Left ventricle myocardium inferior (tissue), 1 donor: ENCODE measurements at places on chromosomes 3 and 15.

DNA sequence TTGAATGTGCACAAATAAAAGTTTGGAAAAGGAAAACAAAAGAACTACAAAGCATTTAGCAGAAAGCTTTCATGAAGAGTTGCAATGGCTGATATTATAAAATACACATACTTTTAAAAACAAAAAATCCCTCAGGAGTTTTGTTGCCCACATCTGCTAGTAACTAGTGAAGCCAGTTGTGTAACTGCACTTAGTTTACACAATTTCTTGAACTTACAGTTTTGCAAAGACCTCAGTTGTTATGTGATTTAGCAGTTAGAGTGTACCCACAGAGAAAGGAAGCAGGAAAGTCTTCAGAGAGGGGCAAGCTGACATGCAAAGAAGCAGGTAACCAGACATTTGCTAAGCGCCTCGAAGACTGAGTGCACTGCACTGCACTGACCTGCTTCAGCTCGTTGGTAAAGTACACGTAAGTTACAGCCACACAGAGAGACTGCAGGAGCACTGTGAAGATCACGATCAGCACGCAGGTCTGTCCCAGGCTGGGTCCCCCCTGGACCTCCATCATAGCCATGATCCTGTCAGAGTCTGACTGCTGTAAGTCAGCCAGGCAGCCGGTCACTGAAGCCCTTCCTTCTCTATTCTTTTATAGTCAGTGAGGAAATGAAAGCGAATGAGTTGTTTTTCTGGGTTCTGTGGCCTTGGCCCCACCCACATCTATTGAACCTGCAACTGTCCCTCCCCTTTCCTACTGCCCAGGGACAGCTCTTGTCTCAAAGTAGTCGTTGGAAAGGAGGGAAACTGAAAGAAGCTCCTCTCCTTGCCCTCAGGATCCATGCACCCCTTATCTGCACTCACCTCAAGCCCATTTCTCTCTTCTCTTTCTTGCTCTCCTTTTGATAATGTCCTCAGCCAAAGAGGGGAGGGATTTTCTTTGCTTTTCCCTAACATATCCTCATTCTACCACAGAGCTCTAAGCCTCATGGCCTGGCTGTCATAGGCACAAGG lies at the start of gene TNFSF10:
TNFSF10 (minus strand) TSS at position 560 of the 948 bp plus-strand sequence; CDS start at position 514, 46 bp downstream.
- peaks cover 26% of the 10 kb centered on the region for H3K4me1 ChIP-seq
- no peaks in the 10 kb centered on the region for H3K27me3 ChIP-seq
- H3K36me3 ChIP-seq, result no peaks in the 10 kb centered on the region

DNA sequence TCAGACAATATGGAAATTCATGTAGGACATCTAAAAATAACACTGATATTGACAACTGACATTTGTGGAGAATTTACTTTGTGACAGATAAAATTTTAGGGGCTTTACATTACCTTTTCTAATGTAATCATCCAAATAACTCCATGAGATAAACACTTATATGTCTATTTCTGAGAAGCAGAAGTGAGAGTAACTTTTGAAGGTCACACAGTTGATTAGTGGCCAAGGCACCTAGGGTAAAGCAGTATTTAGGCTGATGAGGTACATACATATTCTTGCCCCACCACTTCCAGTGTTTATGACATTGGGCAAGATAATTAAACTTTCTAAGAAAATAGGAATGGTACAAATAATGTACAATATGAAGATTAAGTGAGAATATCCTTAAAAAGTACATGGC lies 248.4 kb downstream of the CPNE4 start:
- H3K36me3 ChIP-seq, result no peaks in the 10 kb centered on the region
- no peak overlapping the region for H3K27ac ChIP-seq
- H3K27me3 ChIP-seq, result no peaks in the 10 kb centered on the region
- peaks cover 14% of the 10 kb centered on the region for H3K4me1 ChIP-seq

DNA sequence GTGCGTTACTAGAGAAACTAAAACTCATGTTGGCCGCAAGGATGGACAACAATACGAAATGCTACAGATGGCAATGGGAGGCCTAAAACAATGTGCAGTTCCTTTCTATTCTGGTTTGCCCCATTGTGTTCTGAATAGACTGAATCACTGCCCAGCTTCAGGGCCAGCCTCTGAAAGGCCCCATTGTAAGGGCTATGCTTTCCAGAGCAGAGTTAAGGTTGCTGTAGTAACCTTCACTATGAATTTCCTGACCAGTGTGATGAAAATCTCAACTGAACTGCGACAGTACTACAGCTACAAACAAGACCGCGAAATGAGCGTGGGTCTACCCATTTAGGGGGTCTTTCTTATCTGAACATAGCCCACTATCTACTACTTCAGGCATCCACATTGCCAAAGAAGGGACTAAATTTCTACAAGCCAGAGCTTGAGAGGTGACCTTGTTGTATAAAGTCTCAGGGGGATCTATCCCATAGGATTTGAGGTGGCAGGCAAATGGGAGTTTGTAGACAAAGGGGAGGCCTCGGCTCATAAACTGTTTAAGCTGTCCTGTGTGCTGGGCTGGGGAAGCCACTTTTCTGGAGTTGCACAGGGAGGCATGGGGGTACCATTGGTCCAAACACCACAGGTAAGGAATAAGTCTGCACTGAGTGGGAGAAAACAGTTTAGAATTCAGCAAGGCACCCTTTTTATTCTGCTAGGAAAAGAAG lies 80.1 kb downstream of the MYO1E start:
- H3K27ac ChIP-seq, result peak overlapping the region; percentile 43
- no peaks in the 10 kb centered on the region for H3K27me3 ChIP-seq
- H3K36me3 ChIP-seq, result no peaks in the 10 kb centered on the region
- DNase-seq, result no peak
- peaks cover 62% of the 10 kb centered on the region for H3K4me1 ChIP-seq
- no peak overlapping the region for H3K4me3 ChIP-seq

DNA sequence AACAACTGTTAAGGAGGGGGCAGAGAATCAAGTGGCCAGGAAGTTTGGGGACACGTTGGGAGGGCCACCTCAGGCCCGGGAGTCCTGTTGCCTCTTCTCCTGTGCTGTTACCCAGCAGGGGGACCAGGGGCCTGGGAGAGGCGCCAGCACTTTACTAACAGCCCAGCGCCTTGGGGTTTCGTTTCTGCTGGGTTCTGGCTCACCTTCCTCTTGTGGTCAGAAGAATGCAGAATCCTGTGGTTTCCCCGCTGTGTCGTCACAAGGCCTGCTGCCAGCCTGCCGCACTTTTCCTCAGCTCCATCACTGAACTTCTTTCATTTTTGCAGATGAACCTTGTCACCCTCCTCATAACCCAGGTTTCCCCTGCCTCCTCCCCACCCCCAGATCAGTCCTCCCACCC lies 67.7 kb downstream of the SLC30A4 start:
- peaks cover 4% of the 10 kb centered on the region for H3K4me1 ChIP-seq
- no peak overlapping the region for H3K4me3 ChIP-seq
- H3K36me3 ChIP-seq, result no peaks in the 10 kb centered on the region
- H3K27ac ChIP-seq, result no peak overlapping the region
- H3K27me3 ChIP-seq, result peaks cover 11% of the 10 kb centered on the region

DNA sequence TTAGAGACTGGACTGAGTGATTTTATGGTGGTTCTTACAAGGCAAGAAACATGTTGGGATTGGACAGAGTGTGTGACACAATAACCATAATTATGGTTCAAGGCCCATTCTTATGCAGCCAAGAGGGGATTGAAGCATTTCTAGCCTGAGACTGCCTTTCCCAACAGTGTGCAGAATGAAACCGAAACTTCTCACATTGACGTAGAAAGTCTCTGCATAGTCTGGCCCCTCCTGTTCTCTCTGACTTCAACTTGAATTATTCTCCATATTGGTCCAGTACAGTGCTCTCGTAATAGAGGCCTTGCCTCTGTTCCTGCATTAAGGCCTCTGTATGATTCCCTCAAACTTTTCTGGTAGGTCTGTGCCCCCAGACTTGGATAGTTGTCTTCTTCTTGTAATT lies 138.3 kb downstream of the DIPK2A start:
- no peak for DNase-seq
- H3K36me3 ChIP-seq, result no peaks in the 10 kb centered on the region
- no peak overlapping the region for H3K27ac ChIP-seq

- H3K27ac ChIP-seq, result peak overlapping the region; percentile 61
- H3K36me3 ChIP-seq, result no peaks in the 10 kb centered on the region
- H3K4me1 ChIP-seq, result peaks cover 28% of the 10 kb centered on the region
- peaks cover 23% of the 10 kb centered on the region for H3K27me3 ChIP-seq
- DNase-seq, result no peak
Measured at GRCh38 chr15:25684521-25685431, 178.4 kb downstream of the ATP10A start.

DNA sequence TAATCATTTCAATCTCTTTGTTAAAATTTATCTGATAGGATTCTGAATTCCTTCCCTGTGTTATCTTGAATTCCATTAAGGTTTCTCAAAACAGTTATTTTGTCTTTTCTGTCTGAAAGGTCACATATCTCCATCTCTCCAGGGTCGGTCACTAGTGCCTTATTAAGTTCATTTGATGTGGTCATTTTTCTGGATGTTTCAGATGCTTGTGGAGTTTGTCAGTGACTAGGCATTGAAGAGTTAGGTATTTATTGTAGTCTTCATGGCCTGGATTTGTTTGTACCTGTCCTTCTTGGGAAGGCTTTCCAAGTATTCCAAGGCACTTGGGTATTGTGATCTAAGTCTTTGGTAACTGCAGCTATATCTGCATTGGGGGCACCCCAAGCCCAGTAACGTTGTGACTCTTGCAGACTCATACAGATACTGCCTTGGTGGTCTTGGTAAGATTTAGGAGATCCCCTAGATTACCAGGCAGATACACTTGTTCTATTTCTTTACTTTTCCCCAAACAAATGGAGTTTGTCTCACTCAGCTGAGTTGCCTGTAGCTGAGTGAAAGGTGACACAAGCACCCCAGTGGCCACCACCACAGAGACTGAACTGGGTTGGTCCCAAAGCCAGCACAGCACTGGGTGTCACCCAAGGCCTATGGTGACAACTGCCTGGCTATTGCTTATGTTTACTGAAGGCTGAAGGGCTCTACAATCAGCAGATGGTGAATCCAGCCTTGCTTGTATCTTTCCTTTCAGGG lies 18.9 kb upstream of the SLC27A2 start:
- no peak overlapping the region for H3K4me3 ChIP-seq
- no peak overlapping the region for H3K27ac ChIP-seq
- no peaks in the 10 kb centered on the region for H3K36me3 ChIP-seq

- H3K27ac ChIP-seq, result peak overlapping the region; percentile 40
- peaks cover 7% of the 10 kb centered on the region for H3K4me1 ChIP-seq
- no peaks in the 10 kb centered on the region for H3K27me3 ChIP-seq
- DNase-seq, result peak; percentile 45
- no peaks in the 10 kb centered on the region for H3K36me3 ChIP-seq
- no peak overlapping the region for H3K4me3 ChIP-seq
Measured at GRCh38 chr3:24017305-24017704, 72.2 kb downstream of the NR1D2 start.

- H3K27me3 ChIP-seq, result peaks cover 64% of the 10 kb centered on the region
- peaks cover 4% of the 10 kb centered on the region for H3K4me1 ChIP-seq
- H3K36me3 ChIP-seq, result no peaks in the 10 kb centered on the region
- no peak overlapping the region for H3K4me3 ChIP-seq
- H3K27ac ChIP-seq, result no peak overlapping the region
Measured at GRCh38 chr15:70348581-70349344, 251.0 kb upstream of the TLE3 start.

GRCh38 chr3:197809356-197810020 lies 18.4 kb downstream of the LRCH3 start:
- peak overlapping the region; percentile 41 for H3K27ac ChIP-seq
- peaks cover 52% of the 10 kb centered on the region for H3K4me1 ChIP-seq
- no peak overlapping the region for H3K4me3 ChIP-seq

DNA sequence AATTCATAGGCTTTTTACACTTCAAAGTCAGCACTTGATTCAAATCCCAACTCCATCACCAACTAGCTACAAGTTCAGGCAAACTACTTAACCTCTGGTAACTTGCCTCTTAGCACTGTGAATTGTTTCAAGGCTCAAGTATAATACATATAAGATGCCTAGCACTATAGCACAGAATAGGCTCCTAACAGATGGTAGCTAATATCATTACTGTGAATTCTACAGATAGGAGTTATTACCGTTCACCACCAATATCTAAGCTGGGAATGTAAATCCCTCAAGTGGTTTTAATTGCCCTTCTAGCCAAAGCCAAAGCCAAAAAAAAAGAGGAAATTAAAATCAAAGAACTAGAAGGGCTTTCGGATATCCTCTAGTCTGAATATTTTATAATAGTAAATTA lies 15.4 kb downstream of the DLG1 start:
- no peaks in the 10 kb centered on the region for H3K4me1 ChIP-seq
- H3K36me3 ChIP-seq, result peaks cover 54% of the 10 kb centered on the region
- H3K27me3 ChIP-seq, result no peaks in the 10 kb centered on the region
- H3K4me3 ChIP-seq, result no peak overlapping the region

- no peaks in the 10 kb centered on the region for H3K36me3 ChIP-seq
- no peak for DNase-seq
- H3K27ac ChIP-seq, result no peak overlapping the region
- no peaks in the 10 kb centered on the region for H3K27me3 ChIP-seq
- H3K4me1 ChIP-seq, result no peaks in the 10 kb centered on the region
Measured at GRCh38 chr3:116188231-116188785, 257.0 kb downstream of the LSAMP start.

- no peaks in the 10 kb centered on the region for H3K27me3 ChIP-seq
- peak overlapping the region; percentile 2 for H3K4me3 ChIP-seq
- H3K27ac ChIP-seq, result no peak overlapping the region
- H3K36me3 ChIP-seq, result no peaks in the 10 kb centered on the region
Measured at GRCh38 chr3:133472242-133472641, 72.4 kb downstream of the BFSP2 start.

GRCh38 chr3:83096-83495 lies 113.5 kb upstream of the CHL1 start:
- no peaks in the 10 kb centered on the region for H3K36me3 ChIP-seq
- H3K27me3 ChIP-seq, result no peaks in the 10 kb centered on the region
- no peak for DNase-seq

DNA sequence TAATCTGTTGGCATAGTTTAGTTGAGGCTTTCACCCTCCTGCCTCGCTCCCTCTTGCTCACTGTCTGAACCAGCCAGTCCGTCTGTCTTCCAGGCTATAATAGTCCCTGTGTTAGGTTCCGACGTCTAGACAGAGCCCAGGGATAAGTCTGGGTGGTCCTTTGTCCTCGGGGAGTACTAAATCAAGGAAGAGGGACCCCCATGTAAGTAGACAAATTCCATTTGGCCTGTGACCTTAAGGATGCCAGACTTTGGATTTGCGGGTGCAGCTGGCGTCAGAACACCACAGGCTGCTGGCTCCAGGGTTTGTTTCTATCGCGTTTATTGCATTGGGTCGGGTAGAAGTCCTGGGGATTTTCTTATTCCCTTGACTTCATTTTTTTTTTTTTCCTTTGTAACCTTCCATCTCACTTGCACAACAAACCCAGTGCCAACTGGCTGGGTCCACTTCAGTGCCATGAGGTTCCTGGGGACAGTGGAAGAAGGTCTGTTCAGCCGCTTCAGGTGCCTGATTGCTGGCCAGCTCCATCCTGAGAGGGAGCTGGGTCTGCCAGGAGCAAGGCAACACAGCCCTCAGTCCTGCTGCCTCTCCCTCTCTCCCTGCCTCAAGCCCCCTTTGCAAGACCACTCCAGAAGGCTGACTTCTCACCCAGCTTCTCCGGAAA lies 95.4 kb upstream of the KLHL25 start:
- no peak overlapping the region for H3K27ac ChIP-seq
- H3K4me1 ChIP-seq, result no peaks in the 10 kb centered on the region
- no peak for DNase-seq
- H3K4me3 ChIP-seq, result no peak overlapping the region
- peaks cover 98% of the 10 kb centered on the region for H3K27me3 ChIP-seq
